Stimulated activated CD4-positive, alpha-beta T cell treated with anti-CD3 and anti-CD28 coated beads, Interleukin-1b, Interleukin-23, amount 100 ng/mL, for 4 hours (primary cell): ENCODE measurements at places on chromosomes 12 and 14.

- DNase-seq: no peak
These were observed 215.6 kb downstream of the FSCB start for GRCh38 chr14:44291366-44291915.

DNA sequence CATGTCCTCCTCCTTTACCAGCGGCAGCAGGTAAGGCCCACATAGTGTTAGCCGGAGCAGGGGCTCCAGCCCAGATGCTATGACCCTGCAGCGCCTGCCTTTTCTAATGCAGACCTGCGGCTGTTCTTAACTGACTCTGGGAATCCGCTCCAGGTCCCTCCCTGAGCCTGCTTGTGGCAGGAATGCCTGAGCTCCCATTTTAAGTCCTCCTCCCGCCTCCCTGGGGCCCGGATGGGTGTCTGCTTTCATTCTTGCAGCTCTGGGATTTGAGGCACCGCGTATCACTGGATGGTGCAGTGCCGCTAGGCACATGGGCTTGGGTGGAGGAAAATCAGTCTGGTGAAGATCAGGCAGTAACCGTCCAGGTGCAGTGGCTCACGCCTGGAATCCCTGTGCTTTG lies 7.6 kb downstream of the TSPAN9 start:
- DNase-seq: no peak

GRCh38 chr14:50821510-50822464 lies 9.2 kb downstream of the NIN start:
- DNase-seq: no peak

DNA sequence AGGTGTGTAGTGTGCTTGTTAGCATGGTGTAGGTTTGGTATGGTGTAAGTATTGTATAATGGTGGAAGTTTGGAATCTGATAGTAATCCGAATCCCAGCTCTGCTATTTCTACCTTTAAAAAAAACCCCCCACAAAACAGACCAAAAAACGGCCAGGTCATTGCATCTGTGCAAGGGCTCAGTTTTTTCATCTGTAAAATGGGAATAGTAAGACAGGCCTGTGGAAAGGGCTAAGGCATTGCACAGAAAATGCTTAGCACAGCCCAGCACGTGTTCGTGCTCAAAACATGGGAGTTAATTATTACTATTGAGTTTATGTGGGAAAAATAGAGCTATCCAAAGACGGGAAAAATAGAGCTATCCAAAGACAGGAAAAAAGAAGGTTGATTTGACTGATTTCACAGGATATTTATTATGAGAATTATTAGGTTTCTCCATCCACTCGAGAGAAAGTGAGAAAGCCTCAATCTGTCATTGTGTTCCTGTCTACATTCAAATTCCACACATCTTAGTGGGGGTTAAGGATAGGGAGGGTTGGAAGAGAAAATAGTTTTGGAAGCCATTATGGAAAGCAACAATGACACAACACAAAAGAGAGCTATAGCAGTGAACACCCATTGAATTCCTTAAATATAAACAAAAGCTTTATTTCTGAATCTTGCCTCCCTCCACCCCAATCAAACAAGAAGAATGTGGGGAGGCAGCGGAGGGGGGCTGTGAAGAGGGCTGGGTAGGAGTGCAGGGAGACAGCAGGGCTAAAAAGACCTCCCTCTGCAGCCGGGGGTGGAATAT lies 126.8 kb upstream of the MAX start:
- DNase-seq: no peak
